ENCODE measurements at places on chromosomes 5 and 9.
A peak's percentile ranks its signal among the peaks of the same experiment; 100 is the strongest.

DNA sequence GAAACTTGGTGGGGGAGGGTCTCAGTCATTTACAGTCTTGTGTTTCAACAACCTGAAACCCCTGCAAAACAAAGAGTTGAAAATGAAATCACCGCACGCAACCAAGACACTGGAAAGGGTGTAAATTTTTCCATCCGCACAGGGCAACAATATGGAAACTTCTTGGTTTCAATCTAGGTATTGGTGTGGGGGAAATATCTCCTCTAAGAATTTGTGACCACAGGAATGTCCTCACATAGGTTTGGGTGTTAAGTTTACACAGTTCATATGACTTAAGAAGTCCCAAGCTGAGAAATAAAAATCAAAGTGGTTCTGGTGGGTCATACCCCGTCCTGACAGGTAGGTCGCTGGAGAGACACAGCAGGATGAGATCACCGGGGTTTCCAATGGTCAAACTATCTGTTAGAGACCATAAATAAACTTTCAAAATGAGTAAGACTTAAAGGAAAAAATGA is 51.9 kb upstream of the PIP5K1B start:
- DNase-seq = no peak

DNA sequence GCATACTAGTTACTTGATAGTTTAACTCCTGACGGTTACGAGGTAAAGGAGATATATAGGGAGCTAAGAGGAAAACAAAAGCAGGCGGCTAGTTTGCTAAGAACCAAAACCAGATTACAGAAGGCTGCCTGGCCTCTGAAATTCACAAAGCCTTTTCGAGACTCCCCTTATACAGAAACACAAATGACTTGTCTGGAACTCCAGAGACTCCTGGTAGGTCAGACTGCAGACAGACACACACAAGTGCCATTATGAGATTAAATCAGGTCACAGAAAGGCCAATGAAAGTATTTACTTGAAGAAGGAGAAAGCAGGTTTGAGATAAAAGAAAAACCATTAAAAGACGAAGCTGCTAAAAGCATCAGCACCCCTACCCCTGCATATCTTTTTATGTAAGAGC is 142.5 kb upstream of the LRRTM2 start:
- no peak for DNase-seq

- DNase-seq = no peak
These were observed 1576.5 kb downstream of the EFNA5 start for GRCh38 chr5:106094204-106094607.

GRCh38 chr5:131068893-131069643 is 96.0 kb downstream of the HINT1 start:
- peak; percentile 3 for DNase-seq

DNA sequence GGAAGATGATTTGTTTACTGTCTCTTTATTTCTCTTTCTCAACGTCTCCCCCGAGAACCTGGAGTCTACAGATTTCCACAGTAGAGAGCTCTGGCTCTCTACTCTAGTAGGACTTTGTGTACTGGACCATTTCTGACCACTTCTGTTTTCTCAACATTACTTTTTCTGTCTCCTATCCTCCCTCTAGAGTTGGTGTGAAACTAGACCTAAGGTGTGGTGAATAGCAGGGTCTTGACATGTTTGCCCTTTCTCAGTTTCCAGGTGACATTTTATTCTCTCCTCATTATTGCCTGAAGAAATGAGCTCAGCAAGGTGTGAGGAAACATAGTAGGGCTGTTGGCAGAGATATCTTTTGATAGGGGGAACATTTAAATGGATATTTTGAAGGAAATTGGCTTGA is 62.1 kb upstream of the IL6ST start:
- DNase-seq = no peak

GRCh38 chr9:77965445-77966123 is 66.0 kb downstream of the GNAQ start:
- DNase-seq = no peak

DNA sequence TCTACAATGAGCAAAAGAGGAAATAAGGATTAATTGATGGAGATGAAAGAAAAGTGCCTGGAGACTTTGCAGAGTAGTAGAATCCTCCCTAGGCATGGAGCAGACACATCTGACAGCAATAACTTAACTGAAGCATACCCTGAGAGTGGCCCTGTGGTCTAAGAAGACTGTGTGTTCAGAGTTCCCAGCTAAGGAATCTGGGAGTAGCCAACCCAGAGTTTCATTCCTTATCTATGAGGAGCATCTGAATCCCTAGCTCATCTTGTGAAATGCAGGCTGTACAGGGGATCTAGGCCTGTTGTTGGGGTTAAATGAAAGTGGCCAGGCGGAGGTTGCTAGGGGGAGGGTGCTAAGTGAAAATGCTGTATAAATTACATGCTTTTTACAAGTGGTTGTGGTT is 233.1 kb upstream of the FBXL7 start:
- DNase-seq = no peak

DNA sequence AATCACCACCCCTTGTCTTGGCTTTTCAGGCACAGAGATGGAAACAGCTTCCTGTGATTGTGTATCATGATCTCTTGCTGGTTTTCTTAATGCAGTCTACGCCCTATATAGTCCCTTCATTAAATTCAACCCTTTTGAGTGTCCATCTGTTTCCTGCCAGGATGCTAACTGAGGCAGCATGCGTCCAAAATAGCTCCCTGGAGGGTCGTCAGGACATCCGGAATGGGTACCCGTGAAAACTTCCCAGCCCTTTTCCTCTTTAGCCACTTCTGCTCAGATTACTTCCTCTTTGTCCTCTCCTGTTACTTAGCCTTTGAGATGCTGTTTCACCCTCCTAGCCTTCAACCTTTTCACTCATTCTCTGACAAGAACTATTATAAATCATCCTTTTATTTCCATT is 79.8 kb upstream of the KLF9 start:
- peak; percentile 46 for DNase-seq

DNA sequence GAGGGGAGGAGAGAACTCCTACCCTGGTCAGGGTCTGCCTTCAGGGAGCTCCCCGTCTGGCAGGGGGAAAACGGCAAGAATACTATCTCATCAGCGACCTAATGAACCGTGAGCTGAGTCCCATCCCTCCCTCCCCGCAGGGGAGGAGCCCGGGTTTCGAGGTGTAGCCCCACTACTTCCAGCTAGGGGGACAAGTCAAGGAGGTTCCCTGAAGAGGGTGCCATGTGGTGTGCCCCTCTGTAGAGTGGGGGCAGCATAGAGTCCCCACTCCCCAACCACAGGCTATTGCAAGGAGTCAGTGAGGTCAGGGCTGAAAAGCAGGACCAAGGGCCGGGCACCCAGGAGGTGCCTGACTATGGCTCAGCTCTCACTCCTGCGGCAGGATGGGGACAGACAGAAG is 50.9 kb upstream of the RXRA start:
- no peak for DNase-seq

DNA sequence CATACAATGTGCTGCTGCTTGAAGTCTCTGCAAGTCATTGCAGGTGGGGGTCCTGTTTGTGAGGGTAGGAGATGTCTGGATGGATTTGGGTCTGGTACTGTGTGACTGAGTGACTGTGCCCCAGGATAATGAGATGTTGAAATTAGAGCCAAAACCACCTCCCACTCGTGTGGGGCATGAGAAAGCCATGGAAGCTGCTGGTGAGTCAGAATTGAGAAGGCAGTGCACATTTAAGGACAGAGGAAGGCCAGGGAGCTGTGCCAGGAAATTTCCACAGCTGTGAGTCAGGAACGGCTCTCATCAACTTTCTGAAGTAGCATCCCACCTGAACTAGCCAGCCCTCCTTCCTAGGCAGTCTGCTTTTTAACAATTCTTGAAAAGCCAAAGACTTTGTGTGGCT is 229.8 kb downstream of the DRD1 start:
- no peak for DNase-seq

DNA sequence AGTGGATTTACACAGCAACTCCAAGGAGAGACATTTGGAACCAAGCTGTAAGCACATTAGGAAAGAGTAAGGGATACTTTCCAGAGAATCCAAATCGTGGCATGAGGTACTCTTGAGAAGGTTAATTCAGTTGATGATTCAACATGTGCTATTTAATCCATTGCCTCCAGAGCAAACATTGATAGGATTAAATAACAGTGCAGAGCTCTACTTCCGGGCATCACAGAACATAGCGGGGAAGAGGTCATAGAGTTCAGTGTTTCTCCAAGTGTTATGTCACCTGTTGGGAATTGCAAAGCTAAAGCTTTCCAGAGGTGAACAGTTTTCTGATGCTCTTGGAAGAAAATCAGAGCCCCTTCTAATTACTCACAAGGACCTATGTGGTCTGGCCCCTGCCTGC is 127.5 kb downstream of the PPP2R2B start:
- no peak for DNase-seq

DNA sequence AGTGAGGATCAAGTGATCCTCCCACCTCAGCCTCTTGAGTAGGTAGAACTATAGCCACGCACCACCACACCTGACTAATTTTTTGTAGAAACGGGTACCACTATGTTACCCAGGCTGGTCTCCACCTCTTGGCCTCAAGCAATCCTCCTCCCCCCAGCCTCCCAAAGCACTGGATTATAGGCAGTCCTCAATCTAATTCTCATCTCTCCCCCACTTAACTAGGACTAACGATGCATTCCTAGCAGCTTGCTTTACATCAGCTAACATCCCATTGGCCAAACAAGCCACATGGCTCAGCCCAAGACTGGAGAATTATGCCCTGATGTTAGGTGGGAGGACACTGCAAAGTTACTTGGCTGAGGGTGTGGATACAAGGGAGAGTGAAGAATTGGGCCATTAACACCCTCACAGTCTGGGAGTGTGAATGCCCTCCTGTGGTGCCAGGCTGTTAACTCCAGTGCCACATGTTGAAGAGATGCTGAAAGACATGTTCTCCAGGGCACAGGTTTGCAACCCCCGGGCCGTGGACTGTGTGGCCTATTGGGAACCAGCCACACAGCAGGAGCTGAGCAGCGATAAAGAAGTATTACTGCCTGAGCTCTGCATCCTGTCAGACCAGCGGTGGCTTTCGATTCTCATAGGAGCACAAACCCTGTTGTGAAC is 5.3 kb upstream of the ZNF367 start:
- no peak for DNase-seq

GRCh38 chr5:141186897-141187512 is at the start of gene PCDHB9:
Gene PCDHB9 (plus strand): TSS chr5:141187161. CDS start chr5:141187319, 158 bp downstream.
- DNase-seq = peak; percentile 74

DNA sequence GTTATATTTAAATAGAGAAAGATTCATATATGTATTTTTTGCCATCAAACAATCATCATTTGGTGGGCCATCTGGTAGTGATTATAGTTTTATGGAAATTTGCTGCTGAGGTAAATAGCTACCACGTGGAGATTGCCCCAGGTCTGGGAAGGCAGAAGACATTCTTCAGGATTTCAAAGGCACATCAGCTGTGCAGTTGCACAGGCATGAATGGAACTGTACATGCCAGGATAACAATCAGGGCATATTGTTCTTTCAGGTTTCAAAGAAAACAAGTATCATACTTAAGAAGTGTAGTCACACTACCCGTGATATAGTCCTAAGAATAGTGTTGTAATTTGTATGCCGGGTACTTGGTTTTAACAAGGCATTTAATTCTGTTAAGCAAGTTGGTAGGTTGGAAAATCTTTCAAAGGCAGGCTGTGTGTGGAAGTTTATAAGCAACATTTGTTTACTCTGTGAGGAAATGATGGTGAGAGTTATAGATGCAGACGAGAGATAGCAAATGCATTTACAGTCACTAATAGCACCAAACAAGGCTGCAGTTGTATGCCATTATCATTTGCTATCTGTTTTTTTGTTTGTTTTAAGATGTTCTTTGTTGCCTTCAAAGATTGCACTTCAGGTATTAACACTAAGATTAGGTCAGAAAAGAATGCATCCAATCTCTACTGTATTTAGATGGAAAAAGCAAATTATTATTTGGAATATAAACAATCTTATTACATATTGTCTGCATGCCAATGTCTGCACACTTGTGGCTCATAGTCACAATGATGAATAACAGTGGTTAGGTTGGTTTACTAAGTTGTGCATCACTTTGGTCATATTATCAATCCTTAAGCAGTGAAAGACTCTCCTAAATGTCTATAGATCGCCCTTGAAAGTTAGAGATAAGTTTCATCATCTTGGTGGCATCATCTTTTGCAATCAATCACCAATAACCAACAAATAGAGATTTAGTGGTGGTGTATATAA is 55.3 kb downstream of the RPS23 start:
- DNase-seq = no peak

- DNase-seq = no peak
These were observed 135.0 kb downstream of the OXCT1 start for GRCh38 chr5:41735213-41735612.

- no peak for DNase-seq
These were observed 523 bp downstream of the MAML1 start for GRCh38 chr5:179732918-179733771.

- DNase-seq = peak; percentile 45
These were observed 132.4 kb downstream of the GCNT1 start for GRCh38 chr9:76591256-76591950.

- no peak for DNase-seq
These were observed 288.1 kb upstream of the PTGER4 start for GRCh38 chr5:40391642-40392041.

- DNase-seq = no peak
These were observed 46.0 kb downstream of the C9orf152 start for GRCh38 chr9:110161940-110162339.

- no peak for DNase-seq
These were observed 18.1 kb downstream of the MAMDC2 start for GRCh38 chr9:70061776-70062175.

GRCh38 chr9:136011703-136012496 is 50.7 kb upstream of the UBAC1 start:
- no peak for DNase-seq

DNA sequence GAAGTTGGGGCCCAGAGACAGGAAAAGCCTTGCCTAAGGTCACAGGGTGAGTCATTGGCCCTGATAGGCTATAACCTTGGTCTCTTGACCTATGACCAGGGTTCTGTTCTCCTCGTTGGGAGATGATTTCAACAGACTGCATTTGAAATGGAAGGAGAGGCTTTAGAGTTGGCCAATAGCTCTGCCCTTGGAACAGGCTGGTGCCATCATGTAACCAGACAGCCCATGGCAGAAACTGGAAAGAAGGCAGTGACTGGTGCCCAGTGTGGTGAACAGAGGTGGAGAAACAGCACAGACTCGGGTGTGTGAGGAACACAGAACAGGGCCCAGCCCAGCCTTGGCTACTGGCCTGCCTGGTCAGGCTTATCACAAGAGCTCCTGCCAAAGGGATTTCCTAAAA is 109.8 kb upstream of the SLC25A48 start:
- no peak for DNase-seq

DNA sequence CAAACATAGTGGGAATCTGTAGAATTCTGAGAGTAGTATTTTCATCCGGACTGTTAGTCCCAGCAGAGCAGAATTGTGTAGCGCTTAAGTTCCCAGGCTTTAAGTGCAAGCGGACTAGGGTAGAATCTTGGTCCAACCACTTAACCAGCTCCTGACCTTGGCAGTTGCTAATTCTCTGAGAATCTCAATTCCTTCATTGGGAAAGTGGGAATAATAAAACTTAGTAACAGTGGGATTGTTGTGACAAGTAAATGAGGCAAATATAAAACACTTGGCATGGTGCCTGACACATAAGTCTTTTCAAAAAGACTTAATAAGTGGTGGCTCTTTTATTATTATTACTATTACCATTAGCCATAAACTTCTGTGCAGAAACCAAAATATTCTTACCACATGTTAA is 8.4 kb upstream of the SLC1A3 start:
- DNase-seq = no peak

Data from AML-193 (cell line).